ENCODE measurements at places on chromosomes 1 and 21.

GRCh38 chr1:1550591-1551432 lies 10.4 kb upstream of the TMEM240 start:
- no peak for DNase-seq

GRCh38 chr1:111647736-111648135 lies 28.1 kb downstream of the RAP1A start:
- no peak for DNase-seq

DNA sequence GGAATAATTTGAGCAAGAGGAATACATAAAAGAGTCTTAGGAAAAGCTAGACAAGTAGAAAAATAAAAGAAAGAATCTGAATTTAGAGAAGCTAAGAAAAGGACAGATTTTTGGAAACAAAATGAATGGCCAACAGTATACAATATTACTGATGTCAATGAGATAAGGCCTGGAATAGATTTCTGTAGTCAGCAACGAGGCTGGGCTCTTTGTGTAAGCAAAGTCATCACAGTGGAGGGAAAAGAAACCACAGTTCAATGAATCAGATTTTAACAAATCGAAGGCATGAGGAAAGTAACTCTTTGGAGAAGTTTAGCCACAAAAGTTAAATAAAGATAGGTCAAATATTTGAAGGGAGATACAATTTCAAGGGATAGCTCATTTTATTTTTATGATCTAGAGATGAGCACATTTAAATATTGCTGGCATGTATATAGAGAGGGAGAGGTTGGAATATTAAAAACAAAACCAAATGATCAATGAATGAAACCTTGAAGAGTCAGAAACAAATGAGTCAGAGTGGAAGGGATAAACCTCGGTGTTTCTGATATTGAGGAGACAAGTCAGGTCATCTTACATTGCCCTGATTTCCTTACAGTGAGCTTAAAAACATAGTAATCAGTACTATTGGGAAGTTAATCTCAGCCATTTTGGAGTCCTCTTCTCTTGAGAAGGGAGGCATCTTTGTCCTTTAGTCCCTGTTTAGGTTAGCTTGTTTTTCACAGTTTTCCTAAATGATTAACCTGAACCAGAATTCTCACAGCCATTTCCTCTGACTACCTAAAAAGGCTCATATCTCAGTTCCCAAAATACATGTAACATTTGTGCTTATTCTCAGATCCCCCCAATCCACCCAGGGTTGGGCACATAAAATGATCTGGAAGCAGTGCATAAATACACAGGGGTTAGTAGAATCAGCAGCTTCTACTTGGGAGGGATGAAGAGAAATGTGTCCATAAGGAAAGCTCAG lies 620.0 kb upstream of the B3GALT2 start:
- DNase-seq = no peak

DNA sequence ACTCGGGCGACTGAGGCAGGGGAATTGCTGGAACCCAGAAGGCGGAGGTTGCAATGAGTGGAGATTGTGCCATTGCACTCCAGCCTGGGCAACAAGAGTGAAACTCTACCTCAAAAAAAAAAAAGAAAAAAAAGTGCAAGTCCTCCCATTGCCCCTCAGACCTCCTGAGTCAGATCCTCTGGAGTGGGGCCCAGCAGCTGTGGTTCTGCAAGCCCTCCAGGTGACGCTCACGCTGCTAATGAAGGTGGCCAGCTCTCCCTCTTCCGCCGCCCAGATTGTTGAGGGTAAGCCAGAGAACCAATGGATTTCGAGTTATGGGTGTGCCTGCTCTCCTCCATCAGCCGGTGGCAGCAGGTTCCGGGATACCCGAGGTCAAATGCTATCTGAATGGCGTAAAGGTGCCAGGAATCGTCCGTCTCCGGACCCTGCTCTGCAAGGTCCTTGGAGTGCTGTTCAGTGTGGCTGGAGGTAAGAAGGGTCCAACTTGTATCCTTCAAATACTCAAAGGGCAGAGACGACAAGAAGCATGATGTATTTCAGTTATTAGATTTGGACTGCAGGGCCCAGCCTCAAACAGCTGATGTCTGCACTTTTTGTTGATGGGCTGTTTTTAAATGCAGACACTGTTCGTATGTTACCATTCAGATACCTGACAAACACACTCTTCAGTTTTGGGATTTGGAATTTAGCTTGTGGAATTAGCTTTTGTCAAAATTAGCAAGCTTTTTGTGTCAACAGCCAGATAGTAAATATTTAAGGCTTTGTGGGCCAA lies 17.6 kb downstream of the CLCN6 start:
- DNase-seq = no peak

GRCh38 chr1:8343464-8344001 lies 25.6 kb downstream of the SLC45A1 start:
- DNase-seq = peak; percentile 58

GRCh38 chr21:45156459-45156858 lies 82.1 kb downstream of the ADARB1 start:
- no peak for DNase-seq

DNA sequence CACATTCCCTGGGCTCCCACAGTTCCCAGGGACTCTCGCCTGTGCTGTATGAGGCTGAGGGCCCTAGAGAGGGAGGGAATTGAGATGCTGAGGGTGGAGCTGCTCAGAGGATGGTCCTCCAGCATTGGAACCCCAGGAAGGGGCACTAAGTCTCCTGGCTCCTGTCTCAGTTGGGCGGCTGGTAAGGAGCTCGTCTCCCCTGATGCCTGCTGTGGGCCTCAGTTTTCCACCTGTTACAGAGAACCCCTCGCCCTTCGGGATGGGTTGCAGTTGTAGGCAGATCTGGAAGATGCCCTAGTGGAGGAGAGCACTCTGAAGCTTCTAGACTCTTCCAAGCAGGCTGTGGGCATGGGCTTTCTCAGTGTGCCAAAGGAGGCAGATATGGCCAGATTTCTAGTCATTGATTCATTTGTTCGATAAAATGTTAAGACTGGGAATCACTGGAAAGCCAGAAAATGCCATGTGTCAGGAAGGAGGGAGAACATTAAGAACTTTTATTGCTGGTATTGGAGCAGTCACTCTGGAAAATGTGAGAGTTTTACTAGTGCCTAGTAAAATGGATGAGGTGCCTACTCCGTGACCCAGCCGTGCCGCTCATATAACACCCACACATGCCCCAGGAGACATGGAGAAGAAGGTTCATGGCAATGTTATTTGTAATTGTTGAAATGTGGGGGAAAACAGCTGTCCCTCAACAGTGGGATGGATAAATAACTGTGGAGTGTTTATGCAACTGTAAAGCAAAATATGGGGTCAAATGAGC lies 828 bp upstream of the MYBPH start:
- no peak for DNase-seq

DNA sequence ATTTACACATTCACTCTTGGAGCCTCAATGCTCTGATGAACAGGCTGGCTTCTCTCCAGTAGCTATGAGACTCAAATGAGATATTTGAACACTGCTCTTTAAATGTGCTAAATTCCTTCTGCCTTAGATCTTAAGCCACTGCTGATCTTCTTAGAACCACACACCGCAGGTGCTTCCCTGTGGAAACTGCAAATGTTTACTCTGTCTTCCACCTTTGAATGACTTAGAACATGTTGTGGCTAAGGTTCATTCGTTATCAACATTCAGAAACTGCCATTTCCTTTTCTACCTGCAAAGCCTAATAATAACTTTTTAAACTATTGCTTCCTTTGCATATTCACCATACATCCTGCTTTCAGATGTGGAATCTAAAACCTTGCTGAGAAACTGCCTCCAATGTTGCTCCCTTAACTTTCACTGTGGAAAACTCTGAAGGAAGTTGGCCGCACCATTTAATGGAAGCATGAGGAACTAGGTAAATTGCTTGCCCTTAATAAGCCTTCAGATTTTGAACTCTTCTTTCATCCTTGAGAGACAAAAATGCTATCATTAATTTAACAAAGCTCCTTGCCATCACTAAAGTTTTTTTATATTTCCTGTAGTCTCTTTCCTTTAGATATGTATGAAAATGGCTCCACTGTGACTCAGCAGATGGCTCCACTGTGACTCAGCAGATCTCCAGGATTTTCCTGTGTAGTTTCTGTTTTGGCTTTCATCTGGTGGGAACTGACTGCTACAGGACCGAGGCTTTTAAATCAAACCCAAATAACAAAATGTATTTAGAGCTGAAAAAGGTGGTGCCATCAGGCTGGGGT lies 143.8 kb downstream of the TNFSF18 start:
- DNase-seq = no peak

- DNase-seq = no peak
Measured at GRCh38 chr1:204089044-204089751, 16.3 kb downstream of the SOX13 start.

GRCh38 chr1:20242890-20243479 lies 47.7 kb upstream of the VWA5B1 start:
- peak; percentile 53 for DNase-seq

DNA sequence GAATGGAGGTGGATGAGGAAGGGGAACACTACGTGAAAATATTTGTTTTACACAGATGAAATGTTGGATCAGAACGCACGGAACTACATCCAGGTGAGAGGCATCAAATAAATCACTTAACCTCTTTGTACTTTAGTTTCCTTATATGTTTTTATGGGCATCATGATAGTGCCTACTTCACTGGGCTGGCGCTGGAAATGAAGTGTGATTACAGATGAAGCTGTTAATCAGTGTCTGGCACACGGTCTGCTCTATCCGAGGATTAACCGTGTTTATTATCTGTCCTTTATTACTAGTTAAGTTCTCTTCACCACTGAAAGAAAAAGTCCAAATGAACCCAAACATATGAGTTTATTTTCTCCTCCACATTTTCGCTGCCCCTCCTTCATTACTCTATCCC lies 96.0 kb upstream of the TRABD2B start:
- no peak for DNase-seq

DNA sequence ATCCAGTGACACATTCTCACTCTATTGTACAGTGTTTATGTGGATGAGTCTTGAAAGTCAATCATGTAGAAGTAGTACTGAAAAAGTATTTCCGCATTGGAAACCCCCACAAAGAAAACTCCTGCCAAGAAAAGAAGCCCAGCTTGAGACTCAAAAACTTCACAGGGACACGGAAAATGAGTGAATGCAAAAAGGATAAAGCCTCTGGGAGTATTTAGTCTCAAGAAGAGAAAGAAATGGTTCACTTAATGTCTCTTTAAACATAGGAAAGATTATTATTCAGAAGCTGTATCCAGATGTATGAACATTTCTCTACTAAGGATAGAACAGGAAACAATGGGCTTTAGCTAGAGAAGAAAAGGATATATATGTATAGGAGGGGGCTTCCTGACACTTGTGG lies 304.5 kb downstream of the BARHL2 start:
- no peak for DNase-seq

DNA sequence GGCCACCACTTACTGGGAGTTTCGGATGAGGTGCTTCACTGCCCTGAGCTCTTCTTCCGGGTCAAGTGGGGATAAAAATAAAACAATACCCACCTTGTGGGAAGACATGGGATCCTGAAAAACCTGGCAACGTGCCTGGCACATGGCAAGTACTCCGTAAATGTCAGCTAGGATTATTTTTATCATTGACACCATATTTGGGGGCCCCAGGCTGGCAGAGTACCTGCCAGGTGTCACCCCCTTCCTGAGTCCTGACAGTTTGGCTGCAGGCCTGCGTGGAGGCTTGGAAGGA lies 9.2 kb upstream of the EPHA2 start:
- DNase-seq = no peak
